Fibroblast of villous mesenchyme (primary cell): ENCODE measurements at places on chromosomes 16 and 17.

DNA sequence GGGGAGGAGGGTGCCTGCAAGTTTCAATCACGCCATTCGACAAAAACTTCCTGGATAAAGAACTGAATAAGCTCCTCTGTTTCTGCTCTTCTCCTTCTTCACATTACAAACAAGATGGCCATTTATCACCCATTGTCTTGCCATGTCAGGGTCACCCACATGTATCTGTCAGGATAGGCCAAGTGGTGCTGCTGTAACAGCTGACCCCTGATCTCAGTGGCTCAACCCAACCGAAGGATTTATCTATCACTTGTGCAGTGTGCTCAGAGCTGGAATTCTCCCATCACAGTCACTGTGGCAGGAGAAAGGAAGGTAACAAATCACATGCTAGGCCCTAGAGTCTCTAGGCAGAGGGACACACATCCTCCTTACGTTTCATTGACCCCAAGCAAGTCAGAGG lies 210.0 kb upstream of the CDH5 start:
- DNase-seq: no peak

- DNase-seq: no peak
These were observed 154.4 kb downstream of the ABCC12 start for GRCh38 chr16:48001324-48001895.

- DNase-seq: peak; percentile 41
These were observed 6.7 kb downstream of the TRPV1 start for GRCh38 chr17:3602499-3602898.

GRCh38 chr16:81419806-81420205 lies 24.8 kb upstream of the CMIP start:
- DNase-seq: no peak

DNA sequence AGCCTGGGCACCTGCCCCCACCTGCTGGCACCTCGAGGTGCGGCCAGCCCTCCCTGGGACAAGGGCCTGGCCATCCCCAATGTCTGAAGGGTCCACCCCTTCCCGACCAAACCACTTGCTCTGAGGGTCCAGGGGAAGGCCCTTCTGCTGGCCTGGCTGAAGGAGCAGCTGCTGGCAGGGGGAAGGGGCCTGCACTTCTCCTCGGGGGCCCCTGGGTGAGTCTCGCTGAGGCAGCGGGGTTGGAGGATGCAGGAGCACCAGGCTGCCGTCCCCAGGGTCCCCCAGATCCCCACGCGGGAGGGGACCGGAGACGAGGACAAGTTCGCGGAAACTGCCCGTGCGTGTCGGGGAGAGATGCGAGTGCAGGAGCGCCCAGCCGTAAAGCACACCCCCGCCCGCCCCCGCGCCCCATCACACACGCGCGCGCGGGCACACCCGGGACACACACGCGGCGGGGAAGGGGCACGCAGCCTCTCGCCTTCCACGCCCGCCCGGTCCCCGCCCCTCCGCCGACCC lies 725 bp upstream of the CACNA1H start:
- no peak for DNase-seq

GRCh38 chr16:27468941-27469531 lies 67.1 kb downstream of the IL21R start:
- no peak for DNase-seq

GRCh38 chr17:41360296-41360995 lies 9.2 kb downstream of the KRT33B start:
- DNase-seq: peak; percentile 77

- no peak for DNase-seq
These were observed 130.2 kb downstream of the CPPED1 start for GRCh38 chr16:12673466-12673865.

DNA sequence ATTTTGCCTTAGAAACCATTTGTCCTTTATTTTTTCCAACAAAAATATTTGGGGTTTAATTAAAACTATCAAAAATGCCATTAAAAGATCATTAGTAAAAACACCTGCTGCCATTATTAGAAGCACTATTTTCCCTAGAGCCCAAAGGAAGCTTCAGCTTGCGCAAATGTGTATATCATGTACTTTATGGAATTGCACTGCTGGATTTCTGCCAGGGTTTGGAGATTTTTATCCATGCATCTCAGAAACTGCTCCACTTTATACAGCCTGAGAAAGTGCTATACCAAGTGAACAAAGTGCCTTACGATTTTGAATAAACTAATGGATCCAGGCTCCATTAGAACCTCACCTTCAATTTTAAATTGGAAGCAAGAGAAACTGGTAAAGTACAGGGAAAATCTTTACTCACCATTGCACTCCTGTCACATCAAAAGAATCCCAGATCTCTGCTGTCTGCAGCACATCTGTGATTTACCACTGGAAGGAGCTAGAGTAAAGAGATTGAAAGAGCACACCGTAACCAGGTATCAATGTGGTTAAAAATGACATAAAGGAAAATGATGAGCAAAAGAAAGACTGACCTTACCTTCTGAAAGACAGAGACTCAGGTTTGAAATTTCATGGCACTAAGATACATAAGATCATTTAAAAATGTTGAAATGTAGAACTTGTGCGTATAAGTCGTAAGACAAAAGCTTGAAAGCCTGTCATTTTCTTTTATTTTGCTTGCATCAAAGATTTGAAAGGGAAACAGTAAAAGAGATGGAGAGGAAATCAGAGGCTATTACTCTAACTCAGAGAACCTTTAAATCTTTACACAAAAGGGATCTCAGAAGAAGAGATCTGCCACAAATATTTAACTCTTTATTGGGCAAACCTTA lies 678.1 kb upstream of the GOT2 start:
- no peak for DNase-seq

DNA sequence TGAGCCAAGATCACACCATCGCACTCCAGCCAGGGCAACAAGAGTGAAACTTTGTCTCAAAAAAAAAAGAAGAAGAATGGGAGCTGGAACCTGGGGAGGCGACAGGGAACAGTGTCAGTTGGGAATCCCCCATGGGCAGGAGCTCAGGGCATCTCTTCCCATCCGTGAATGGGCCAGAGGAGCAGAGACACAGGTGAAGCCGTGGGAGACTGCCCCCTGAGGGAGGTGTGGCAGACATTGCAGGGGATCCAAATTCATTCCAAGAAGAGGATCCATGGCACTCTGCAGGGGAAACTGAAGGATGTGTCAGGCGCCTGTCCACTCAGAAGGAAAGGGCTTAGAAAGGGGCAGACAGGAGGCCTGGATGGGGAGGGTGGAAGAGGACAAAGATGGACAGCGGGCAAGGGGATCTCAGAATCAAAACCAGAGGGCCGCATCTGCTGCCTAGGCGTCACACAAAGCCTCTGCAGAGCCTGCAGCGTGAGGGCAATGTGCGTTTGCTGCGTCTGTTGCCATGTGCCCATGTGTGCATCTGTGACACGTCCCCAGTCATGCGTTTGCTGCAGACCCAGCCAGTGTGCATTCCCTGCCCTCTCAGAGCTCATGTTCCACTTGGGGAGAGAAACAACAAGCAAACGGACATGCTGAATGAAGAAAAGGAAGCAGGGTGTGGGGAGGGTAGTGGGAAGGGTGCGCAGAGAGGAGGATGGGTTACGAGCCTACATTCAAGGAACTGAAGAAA lies 30.6 kb upstream of the TNRC6C start:
- DNase-seq: no peak

- no peak for DNase-seq
These were observed 31.4 kb downstream of the OGFOD1 start for GRCh38 chr16:56482683-56483236.

- no peak for DNase-seq
These were observed 79.9 kb upstream of the CBX4 start for GRCh38 chr17:79919164-79919585.

- no peak for DNase-seq
These were observed 6.1 kb downstream of the TMEM235 start for GRCh38 chr17:78237401-78238012.

- no peak for DNase-seq
These were observed 48.5 kb downstream of the WWOX start for GRCh38 chr16:78147911-78148401.

DNA sequence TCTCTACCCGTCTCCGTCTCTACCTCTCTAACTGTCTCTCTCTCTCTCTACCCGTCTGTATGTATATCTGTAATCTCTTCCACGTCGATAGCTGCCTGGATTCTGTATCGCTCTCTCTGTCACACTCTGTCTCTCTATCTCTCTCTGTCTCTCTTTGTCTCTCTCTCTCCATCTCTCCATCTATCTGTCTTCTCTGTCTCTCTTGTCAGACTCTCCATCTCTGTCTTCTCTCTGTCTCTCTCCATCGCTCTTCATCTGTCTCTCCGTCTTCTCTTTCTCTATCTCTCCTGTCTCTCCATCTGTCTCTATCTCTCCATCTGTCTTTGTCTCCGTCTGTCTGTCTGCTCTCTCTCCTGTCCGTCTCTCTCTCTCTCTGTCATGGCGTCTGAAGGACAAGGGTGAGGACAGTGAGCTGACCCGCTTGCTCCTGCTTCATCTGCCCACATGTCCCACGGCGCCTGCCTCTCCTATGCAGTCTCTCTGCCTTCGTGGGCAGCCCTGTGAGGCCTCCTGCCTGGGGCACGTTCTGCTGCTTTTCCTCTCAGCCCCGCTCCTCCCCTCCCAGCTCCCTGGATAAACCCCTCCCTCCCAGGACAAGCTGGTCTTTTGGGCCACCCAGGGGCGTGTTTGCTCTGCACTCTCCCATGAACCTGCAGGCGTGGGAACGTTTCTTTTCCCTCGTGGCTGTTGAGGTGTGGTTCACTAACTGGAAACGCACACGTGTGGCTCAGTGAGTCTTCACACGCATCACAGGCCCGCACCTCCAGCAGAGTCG lies 18.9 kb downstream of the ACSF3 start:
- DNase-seq: no peak
